Smooth muscle cell of trachea (primary cell): ENCODE measurements at places on chromosomes 6 and 20. TPM values are rescaled to one million over a fixed set of nuclear protein-coding genes. Genes with fewer than 3 reads are reported as not detected.

Gene PTGIS
- 56.0 and 255 TPM in 2 replicates for total RNA-seq

Gene GGTLC1
- not detected in 2 replicates for total RNA-seq

Gene C6orf58
- 0.15 TPM in 1 of 2 replicates, not detected in the other for total RNA-seq

Gene OTOR
- not detected in 2 replicates for total RNA-seq

Gene RIPOR2
- 0.15 and 0.83 TPM in 2 replicates for total RNA-seq

Gene HRH3
- not detected in 2 replicates for total RNA-seq

Gene NCOA5
- total RNA-seq: 7.9 and 9.1 TPM in 2 replicates

Gene ADAT2
- total RNA-seq: 4.1 and 12.1 TPM in 2 replicates

Gene TCEA2
- 23.7 and 47.3 TPM in 2 replicates for total RNA-seq

Gene STMND1
- not detected in 2 replicates for total RNA-seq

Gene BAG2
- 23.4 and 25.5 TPM in 2 replicates for total RNA-seq

Gene TMEM170B
- total RNA-seq: 0.87 and 1.3 TPM in 2 replicates
